ENCODE measurements at places on chromosomes 16 and 17.

- DNase-seq = no peak
Observed at GRCh38 chr17:46125831-46126230, 67.4 kb downstream of the KANSL1 start.

GRCh38 chr17:21357696-21358656 is 18.2 kb upstream of the KCNJ12 start:
- no peak for DNase-seq

DNA sequence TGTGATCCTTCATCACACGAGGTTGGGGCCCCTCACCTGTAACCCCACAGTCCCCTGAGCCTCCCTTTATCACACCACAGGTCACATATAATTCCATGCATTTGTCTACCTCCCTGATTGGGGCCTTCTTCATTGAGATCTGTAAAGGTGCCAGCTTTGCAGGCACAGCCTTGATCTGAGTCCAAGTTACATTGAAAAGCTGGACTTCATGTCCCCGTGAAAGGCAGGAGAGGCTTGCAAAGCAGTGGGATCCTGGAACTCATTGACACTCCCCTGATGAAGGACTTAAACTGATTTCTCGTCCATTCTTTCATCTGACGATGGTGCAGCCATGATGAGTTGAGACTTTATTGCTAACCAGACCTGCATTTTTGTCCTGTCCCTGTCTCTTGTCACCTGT is 3.8 kb upstream of the SYT17 start:
- no peak for DNase-seq

DNA sequence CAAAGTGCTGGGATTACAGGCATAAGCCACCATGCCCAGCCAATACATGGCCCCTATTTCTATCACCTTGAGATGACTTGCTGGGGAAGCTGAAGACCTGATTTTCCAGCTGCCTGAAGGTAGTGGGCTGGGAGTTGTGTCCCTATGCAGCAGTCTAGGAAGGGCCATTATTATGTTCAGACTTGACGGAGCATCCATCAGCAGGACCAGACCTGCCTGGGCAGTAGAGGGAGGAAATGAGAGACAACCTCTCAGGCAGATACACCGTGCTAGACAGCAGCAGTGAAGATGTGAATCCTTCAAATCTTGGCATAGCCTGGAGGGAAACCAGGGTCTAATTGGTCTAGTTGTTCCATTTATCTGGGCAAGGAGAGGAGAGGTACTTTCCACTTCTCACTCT is 35.6 kb upstream of the PHOSPHO1 start:
- DNase-seq = no peak

DNA sequence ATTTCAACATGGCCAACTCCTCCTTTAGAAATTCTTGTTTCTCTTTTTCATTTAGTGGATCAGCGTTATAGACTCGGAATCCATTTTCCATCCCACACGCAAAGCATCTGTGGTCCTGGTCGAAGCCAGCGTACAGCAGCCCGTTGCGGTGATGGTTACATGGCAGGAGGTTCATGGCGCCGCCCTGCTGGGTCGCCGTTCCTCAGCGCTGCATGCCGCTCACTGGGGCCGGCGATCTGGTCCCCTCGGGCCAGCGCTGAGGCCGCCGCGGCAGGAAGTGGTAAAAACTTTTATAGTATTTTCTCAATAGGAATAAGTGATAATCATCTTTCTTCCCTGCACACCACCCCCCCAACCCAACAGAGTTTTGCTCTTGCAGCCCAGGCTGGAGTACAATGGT is 29.9 kb upstream of the RHOT1 start:
- DNase-seq = no peak

DNA sequence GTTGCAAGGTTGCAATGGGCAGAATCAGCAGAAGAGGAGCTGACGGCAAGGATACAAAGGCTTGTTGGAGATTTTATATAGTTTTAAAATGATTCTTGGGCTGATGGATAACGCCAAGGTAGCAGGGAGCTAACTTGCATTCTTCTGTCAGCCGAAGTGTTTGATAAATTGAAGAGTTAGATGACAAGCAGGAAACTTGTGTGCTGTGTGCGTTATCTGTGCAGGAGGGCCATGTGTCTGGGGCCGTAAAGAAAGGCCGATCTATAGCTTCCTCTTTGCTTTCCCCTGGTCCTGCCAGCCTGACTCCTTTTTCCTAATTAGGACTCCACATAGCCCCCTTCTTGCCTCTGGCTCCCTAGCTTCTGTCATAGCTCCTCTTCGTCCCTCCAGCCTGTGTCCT is 6.7 kb upstream of the WWOX start:
- no peak for DNase-seq

DNA sequence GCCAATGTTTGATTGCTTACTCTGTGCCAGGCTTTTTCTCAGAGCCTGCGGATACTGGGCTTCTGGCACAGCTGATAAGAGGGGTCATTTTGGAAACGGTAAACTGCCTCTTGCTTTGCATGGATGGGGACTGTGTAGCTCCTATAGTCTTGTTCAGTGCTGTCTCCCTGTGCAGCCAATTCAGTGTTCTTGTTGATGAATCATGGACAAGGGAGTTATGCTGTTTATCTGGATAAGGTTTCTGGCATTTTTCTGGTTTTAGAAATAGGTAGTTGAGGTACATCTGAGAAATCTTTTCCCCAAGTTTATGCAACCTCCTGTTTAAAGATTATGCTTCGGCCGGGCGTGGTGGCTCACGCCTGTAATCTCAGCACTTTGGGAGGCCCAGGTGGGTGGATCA is 16.7 kb upstream of the TANGO6 start:
- no peak for DNase-seq

GRCh38 chr16:26263406-26263805 is 571.6 kb downstream of the HS3ST4 start:
- no peak for DNase-seq
